Heart left ventricle (tissue), 16 donors: ENCODE measurements at places on chromosomes 12 and 14. TPM values are rescaled to one million over a fixed set of nuclear protein-coding genes. Genes with fewer than 3 reads are reported as not detected.

- H3K4me1 ChIP-seq: no peaks in the 10 kb centered on the region
- DNase-seq: no peak
- H3K4me3 ChIP-seq: no peak overlapping the region
- peaks cover 1% of the 10 kb centered on the region for H3K36me3 ChIP-seq
- no peaks in the 10 kb centered on the region for H3K27me3 ChIP-seq
- peak overlapping the region; percentile 9 for H3K27ac ChIP-seq
Measured at GRCh38 chr12:851913-852312, 97.6 kb downstream of the RAD52 start.

DNA sequence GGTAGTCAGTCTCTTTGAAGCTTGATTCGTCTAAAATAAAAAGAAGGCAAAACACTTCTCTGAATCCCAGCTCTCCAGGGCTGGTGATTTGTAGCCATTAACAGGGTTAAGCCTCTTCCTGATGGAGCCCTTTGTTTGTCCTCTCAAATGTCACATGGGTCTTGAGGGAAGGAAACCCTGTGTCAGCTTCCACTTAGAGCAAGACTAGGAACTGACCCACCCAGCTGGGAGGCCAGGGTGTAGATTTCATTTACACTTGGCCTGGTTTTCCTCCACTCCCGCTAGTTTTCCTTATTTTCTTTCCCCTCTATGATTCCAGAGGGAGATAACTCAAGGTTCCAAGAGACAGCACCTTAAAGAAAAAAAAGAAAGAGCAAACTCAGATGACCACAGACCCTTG is 230.5 kb upstream of the EGLN3 start:
- no peaks in the 10 kb centered on the region for H3K27me3 ChIP-seq
- no peak overlapping the region for H3K27ac ChIP-seq
- no peak overlapping the region for H3K4me3 ChIP-seq

GRCh38 chr12:44063671-44064070 is 227.8 kb downstream of the TMEM117 start:
- no peaks in the 10 kb centered on the region for H3K27me3 ChIP-seq
- H3K27ac ChIP-seq: no peak overlapping the region
- no peak overlapping the region for H3K4me3 ChIP-seq
- DNase-seq: no peak
- H3K36me3 ChIP-seq: no peaks in the 10 kb centered on the region
- no peaks in the 10 kb centered on the region for H3K4me1 ChIP-seq

DNA sequence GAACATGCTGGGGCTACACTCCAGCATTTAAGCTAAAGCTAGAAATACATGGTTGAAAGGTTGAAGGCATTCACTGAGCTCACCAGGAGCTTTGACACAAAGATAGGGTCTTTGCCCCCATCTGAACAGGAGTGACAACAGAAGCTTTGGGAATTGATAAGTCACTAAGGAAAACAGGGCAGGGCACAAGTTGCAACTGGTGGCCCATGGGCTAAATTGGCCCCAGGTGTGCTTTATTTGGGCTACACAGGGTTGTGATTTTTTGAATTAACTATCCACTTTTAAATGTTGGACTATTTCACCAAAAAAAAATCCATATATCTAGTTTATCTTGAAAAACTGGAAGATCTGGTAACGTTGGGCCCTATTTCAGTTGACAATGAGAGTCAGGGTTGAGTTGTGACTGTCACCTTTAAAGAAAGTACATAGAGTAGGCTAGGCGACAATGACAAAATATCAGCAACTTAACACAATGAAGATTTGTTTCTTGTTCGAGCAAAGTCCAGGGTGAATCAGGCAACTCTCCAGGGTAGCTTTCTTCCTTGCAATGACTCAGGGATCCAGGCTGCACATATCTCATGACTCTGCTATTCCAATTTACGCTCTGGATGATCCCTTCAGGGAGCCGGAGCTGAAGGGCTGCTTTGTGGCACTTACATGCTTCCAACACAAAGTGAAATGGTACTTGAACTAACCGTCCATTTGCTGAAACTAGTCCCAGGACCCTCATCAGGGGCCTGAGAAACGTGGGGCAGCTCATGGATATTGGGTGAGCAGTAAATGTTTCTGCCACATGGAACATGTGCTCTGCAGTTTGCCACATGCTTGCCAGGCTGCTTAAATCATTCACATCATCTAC is 13.3 kb upstream of the EIF4B start:
- H3K27me3 ChIP-seq: no peaks in the 10 kb centered on the region
- DNase-seq: no peak
- H3K4me1 ChIP-seq: no peaks in the 10 kb centered on the region

Gene NGB
- total RNA-seq: not detected

GRCh38 chr12:126551869-126552268 is 1486.6 kb downstream of the AACS start:
- no peaks in the 10 kb centered on the region for H3K36me3 ChIP-seq
- no peak for DNase-seq
- H3K27ac ChIP-seq: no peak overlapping the region
- H3K27me3 ChIP-seq: no peaks in the 10 kb centered on the region
- H3K4me3 ChIP-seq: no peak overlapping the region
